ENCODE measurements at places on chromosomes 7 and 10.

DNA sequence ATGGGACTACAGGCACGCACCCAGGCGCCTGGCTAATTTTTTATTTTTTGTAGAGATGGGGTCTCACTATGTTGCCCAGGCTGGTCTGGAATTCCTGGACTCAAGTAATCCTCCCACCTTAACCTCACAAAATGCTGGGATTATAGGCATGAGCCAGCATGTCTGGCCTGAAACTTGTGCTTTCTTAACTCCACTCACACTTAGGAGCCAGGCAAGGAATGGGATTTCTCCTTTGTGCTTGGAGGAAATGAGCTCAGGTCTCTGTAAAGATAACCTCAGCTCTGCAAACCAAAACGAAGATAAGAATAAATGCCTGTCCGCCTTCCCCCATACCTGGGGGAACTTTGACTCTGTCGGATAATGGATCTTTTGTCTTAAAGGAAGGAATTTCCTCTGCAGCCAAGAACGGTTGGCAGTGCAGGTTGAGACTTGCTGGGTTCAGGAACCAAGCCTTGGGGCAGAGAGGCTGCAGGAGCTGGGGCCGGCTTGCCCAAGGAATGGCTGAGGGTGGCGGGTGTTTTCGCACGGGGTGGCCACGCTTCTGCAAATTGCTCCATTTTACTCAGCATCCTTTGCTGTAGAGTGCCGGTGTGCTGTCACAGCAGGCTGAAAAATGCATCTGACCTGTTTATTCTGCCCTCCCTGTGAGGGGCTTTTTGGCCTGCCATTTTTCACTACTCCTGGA lies 174.2 kb downstream of the KIAA1217 start:
- no peak for DNase-seq

- DNase-seq = no peak
Observed at GRCh38 chr10:6654571-6654970, 74.5 kb upstream of the PRKCQ start.

- no peak for DNase-seq
Observed at GRCh38 chr10:119769886-119770285, 44.0 kb downstream of the INPP5F start.

DNA sequence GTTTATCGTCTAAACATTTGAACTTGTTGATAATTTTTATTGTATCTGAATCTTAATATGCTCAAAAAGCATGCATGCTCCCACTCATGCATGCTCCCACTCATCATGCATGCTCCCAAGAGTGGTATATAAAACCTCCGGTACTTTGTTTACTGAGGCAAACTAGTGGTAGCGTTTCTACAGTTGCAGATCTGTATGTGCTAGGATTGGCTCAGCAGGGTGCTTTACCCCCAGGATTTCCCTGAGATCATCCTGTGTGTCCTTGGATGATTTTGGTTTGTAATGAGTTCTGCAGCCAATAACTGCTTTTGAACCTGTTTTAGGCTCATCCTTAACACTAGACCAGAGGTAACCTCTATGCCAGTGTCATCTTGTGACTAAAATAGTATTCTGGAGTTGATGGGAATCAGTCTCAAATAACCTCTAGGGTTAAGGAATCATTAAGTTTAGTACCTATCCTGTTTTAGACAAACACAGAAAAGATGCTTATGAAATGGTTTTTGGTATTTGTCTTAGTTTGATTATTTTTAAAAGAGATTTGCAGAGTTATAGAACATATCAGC lies 40.4 kb downstream of the PHTF2 start:
- DNase-seq = no peak

GRCh38 chr7:84735011-84735410 lies 451.8 kb downstream of the SEMA3D start:
- DNase-seq = no peak

DNA sequence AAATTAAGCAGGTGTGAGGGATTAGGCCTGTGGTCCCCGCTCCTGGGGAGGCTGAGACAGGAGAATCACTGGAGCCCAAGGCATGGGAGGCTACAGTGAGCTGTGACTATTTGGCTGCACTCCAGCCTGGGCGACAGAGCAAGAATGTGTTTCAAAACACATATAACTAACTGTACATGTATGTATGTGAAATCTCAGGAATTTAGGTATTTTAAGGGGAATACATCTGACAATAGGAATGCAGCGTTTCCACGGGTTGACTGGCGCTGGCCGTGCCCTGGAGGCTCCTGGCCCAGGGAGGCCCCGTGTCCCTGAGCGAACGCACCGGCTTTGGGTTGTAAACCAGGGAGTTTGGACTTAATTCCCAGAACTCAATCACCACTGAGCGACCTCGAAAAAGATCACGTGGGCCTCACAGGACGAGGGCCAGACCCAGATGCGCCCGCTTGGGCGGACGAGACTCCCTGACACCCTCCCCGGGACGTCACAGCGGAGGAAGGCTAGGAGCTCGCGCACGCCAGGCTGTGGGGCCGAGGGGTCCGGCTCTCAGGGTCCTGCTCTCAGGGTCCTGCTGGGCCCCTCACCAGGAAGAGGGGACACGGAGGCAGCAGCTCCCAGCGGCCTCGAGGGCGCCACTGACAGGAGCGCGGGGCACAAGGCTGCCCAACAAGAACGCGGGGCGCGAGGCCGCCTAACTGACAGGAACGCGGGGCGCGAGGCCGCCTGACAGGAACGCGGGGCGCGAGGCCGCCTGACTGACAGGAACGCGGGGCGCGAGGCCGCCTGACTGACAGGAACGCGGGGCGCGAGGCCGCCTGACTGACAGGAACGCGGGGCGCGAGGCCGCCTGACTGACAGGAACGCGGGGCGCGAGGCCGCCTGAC lies 18.4 kb downstream of the PTPRN2 start:
- DNase-seq = no peak

GRCh38 chr10:132282667-132283603 lies 24.8 kb downstream of the STK32C start:
- no peak for DNase-seq

- no peak for DNase-seq
Observed at GRCh38 chr10:128751284-128751683, 625.1 kb upstream of the MKI67 start.

- no peak for DNase-seq
Observed at GRCh38 chr7:92076509-92076908, 57.8 kb downstream of the CYP51A1 start.

GRCh38 chr10:123908379-123908778 lies 16.8 kb upstream of the CPXM2 start:
- no peak for DNase-seq

GRCh38 chr10:97138174-97138573 lies 47.6 kb downstream of the SLIT1 start:
- no peak for DNase-seq

GRCh38 chr10:70147259-70147625 lies 742 bp upstream of the TYSND1 start:
- DNase-seq = no peak

DNA sequence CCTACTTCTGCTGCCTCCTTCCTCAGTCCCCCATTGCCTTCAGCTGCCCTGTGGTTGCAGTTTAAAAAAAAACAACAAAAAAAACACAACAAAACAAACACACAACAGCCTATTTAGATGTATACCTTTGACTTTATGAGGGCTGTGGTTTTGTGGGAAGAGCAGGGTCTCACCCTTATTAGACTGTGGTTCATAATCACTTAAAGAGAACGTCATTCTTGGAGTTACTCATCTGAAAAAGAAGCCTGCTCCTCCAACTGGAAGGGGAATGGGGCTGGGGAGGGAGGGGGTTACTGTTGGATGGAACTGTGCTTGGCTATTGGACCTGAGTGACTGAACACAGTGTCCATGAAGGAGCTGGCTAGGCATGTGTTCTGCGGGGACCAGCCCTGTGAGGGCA lies 48.1 kb downstream of the SDK1 start:
- no peak for DNase-seq

DNA sequence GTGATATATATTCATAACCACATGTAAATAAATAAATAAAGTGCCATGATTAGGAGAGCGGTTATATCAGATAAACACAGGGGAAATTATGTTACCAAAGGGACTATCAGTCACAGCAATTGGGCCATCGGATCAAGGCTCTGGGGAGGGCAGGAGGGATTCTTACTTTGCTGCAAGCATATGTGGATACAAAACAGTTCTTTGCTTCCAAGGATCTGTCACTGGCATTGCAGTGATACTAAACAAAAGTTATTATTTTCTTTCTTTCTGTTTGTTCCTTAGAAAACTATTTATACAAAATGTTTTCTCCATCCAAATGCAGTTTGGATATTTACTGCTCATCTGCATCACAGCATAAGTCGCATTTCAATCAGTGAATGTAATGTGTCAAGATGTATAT lies 188.4 kb upstream of the MGMT start:
- DNase-seq = no peak

DNA sequence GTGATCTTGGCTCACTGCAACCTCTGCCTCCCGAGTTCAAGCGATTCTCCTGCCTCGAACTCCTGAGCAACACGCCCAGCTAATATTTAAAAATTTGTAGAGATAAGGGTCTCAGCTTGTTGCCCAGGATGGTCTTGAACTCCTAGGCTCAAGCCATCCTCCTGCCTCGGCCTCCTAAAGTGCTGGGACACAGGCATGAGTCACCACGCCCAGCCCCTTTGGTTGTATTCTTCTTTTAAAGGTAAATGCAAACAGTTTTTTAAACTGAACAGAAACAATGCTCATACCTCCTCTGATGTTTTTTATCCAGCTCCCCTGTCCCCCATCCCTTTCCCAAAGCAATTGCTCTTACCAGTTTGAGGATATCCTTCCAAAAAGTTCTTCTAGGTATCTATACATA lies 79.5 kb upstream of the DUSP5 start:
- no peak for DNase-seq

DNA sequence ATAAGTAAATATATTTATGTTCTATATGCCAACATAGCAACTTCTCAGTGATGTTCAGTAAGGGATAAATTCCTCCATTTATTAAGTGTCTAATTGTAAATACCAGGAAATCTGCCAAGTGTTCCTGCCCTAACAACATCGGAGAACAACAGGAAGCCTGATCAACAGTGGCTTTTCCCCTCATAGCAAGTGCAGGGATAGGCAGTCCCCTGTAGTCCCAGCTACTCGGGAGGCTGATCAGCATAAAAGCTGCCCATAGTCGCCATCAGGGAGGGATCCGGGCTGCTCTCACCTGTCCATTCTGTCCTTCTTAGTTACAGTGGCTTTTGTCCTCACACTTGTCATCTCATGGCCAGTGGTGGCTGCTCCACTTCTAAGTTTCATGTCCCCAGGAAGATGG lies 141.3 kb downstream of the IDE start:
- DNase-seq = no peak
